ENCODE measurements at places on chromosomes 1 and 21. TPM values are rescaled to one million over a fixed set of nuclear protein-coding genes. Genes with fewer than 3 reads are reported as not detected.

Gene UBXN11
- 9.8 TPM for total RNA-seq

DNA sequence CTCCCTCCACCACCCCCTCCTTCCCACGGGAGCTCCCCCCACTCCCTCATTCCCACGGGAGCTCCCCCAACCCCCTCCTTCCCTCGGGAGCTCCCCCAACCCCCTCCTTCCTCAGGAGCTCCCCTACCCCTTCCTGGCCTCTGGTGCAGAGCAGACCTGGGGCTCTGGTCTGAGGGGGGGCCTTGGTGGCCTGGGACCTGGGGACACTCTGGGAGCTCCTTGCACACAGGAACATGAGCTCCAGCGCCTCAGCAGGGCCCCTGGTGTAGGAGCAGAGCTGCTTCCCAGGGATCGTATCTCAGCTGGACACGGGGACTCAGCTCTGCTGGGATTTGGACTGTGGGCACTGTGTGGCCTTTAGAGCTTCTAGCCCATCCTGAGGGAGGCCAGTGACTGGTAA lies 19.7 kb upstream of the PRSS38 start:
- DNase-seq: no peak

Gene ELK4
- 18.6 TPM for total RNA-seq

- DNase-seq: no peak
Observed at GRCh38 chr1:18681423-18681835, 50.8 kb downstream of the PAX7 start.

DNA sequence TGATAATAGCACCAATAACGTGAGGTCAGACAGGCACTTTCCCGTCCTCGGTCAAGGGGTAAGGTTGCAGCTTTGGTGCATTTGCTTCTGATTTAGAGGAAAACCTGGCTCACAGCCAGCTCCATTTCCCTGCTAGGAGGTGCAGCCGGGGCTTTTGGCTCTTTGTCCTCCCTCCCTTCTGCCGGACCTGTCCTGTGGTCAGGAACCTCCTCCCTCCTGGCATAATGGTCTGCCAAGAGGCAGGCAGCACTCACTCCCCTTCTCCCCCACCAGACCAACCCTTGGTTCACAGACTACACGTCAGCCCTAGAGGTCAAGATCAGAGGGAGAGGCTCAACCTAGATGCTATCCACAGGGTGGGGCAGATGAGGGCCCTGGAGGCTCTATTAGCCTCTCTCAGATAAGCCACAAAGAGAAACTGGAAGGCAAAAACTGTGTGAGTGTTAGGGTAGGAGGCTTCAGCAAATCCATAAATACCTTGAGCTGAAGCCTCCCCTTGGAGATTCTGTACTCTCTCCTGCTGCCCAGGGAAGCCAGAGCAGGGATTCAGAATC lies 64.8 kb downstream of the PLXNA2 start:
- DNase-seq: no peak

DNA sequence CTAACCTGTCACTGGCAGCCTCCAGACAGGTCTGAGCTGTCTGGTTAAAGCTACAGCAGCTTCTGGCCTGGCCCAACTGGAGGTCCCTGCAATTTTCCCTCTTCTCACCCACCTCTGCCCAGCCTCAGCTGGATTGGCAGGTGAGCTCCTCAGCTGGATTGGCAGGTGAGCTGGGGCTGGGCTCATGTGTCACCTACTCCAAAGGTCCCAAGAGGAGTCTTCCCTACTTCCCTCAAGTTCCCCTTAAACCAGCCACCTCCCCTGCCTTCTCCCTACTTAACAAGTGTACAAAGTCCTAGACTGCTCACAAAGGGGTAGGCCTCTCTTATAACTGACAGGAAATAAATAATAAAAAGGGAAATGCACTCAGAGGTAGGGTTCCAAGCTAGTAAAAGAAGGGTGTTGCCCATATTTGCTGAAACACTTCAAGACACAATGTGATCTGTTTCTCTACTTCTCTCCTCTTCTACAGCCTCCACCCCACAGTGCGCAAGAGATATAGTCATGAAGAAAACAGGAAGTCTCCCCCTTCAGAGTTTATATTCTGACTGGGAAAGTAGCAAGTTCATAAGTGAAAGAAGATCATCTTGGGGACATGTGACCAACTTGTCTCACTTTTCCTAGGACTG lies at the start of gene GPA33:
Gene GPA33, minus strand, starts transcription at position 64 of the 629 bp plus-strand sequence. CDS start 90 bp downstream, outside the sequence.
- no peak for DNase-seq

Gene PROK1
- total RNA-seq: not detected

- no peak for DNase-seq
Observed at GRCh38 chr1:2523191-2523890, 3.1 kb downstream of the PANK4 start.

Gene GFI1
- total RNA-seq: 0.36 TPM

Gene GPR137B
- 25.5 TPM for total RNA-seq

Gene KCNH1
- total RNA-seq: 2.5 TPM

GRCh38 chr21:41128981-41129380 lies 39.0 kb upstream of the BACE2 start:
- DNase-seq: no peak

GRCh38 chr1:165144757-165145397 lies 211.6 kb downstream of the LMX1A start:
- DNase-seq: no peak

- no peak for DNase-seq
Observed at GRCh38 chr1:62856960-62857359, 73.0 kb downstream of the ATG4C start.

Gene COL8A2
- total RNA-seq: 13.0 TPM

GRCh38 chr1:200079232-200079940 lies 51.9 kb downstream of the NR5A2 start:
- DNase-seq: no peak

GRCh38 chr1:93330617-93331016 lies 15.1 kb upstream of the DR1 start:
- no peak for DNase-seq

- no peak for DNase-seq
Observed at GRCh38 chr1:205458777-205459566, 3.1 kb upstream of the BLACAT1 start.

Measured in sigmoid colon (tissue), 7 donors.